ENCODE measurements at places on chromosomes 13 and 19. TPM values are rescaled to one million over a fixed set of nuclear protein-coding genes. Genes with fewer than 3 reads are reported as not detected.

DNA sequence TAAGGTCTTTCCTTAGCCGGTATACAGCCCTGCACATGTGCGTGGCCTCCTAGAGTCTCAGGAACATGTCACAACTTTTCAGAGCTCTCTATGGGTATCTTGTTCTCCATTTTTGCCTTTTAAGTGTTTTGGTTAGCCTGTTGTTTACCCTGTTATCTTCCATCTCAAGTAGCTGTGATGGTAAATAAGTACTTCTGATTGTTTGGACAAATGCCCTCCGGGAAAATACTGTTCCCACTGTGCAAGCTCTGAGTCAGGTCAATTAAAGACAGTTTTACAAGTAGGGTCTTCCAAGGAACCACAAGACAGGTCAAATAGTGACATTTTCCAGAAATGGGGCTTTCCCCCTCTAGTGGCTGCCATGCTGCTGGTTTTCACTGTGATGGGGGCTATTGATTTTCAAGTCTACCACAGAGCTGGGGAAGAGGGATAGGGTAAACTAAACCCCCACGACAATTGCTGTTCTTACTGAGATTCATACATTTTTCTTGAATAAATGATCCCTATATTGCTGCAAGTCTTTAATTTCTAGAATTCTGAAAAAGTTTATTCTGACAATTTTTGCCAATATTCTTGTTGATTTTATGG is 109.5 kb downstream of the TM9SF2 start:
- no peak for DNase-seq

- DNase-seq = peak; percentile 49
Measured at GRCh38 chr13:108895220-108895704, 265.9 kb downstream of the MYO16 start.

DNA sequence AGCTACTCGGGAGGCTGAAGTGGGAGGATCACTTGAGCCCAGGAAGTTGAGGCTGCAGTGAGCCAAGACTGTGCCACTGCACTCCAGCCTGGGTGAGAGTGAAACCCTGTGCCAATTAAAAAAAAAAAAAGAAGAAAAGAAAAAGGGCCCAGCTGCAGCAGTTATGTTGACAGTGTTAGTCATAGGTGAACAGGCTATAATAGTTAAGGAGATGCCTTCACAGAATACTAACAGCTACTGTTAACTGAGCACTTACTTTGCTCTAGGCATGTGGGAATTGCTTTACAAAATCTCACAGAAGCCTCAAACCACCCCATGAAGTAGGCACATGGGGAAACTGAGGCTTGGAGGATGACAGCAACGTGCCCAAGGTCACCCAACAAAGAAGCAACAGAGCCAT is 3.9 kb downstream of the FBXO17 start:
- DNase-seq = no peak

Gene CGB1
- total RNA-seq = not detected

DNA sequence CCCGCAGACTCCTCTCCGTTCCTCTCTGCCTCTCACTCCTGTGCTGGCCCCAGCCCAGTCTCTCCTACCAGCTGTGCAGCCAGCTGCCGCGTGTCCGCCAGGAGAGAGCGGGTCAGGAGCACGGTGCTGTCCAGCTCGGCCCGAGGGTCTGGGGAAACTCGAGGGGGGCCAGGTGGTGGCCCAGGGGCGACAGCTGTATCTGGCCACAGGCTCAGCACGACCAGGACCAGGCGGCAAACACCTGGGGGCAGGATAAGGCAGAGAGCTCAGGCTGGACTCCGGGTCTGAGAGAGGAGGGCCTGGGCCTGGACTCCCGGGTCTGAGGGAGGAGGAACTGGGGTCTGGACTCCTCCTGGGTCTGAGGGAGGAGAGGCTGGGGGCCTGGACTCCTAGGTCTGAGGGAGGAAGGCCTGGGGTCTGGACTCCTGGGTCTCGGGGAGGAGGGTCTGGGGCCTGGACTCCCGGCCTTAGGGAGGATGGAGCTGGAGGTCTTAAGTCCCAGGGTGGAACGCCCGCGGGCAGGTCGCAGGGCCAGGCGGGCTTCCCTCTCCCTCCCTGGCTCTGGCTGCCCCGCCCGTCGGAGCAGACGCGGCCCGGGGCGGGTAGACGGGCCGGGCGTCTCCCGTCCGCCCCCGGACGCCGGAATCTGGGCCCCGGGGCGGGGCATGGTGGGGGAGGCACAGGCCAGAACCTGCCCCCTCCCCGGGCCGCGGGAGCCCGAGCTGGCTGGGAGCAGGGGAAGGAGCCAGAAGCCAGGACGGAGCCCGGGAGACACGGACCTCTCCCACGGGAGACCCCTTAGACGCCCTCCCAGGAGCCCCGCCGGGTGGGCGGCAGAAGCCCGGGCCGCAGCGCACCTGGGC is 1.3 kb downstream of the IL11 start:
- no peak for DNase-seq

Gene PTPRH
- 0.13 TPM for total RNA-seq

Gene CYP4F3
- not detected for total RNA-seq

GRCh38 chr19:12665671-12666264 is 774 bp downstream of the MAN2B1 start:
- no peak for DNase-seq

GRCh38 chr13:95226932-95227695 is 74.1 kb downstream of the ABCC4 start:
- DNase-seq = no peak

- DNase-seq = no peak
Measured at GRCh38 chr19:48533770-48534169, 18.2 kb upstream of the SULT2B1 start.

- DNase-seq = no peak
Measured at GRCh38 chr13:110319397-110319773, 12.3 kb downstream of the COL4A2 start.

- DNase-seq = no peak
Measured at GRCh38 chr19:40705950-40706619, 10.6 kb downstream of the COQ8B start.

GRCh38 chr13:72168126-72168855 is 301.3 kb upstream of the DACH1 start:
- DNase-seq = no peak

Gene SPACA4
- not detected for total RNA-seq

DNA sequence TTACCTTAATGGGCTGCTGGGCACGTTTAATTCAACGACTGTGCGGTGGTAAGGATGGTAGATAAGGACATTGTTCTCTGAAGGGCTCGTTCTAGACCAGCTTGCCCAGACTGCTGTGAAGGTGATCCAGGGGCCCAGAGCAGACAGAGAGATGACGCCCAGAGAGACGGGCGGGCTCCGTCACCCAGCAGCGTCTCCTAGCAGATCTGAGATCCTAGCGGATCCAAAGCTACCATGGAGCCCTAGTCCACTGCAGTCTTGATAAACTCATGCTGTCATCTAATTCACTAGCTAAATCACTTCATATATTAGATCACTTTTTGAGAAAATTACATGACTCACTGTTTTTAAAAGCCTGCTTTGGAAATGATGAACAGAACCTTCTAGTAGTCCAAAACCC is 21.5 kb downstream of the COL4A2 start:
- no peak for DNase-seq

Gene PRSS57
- not detected for total RNA-seq

DNA sequence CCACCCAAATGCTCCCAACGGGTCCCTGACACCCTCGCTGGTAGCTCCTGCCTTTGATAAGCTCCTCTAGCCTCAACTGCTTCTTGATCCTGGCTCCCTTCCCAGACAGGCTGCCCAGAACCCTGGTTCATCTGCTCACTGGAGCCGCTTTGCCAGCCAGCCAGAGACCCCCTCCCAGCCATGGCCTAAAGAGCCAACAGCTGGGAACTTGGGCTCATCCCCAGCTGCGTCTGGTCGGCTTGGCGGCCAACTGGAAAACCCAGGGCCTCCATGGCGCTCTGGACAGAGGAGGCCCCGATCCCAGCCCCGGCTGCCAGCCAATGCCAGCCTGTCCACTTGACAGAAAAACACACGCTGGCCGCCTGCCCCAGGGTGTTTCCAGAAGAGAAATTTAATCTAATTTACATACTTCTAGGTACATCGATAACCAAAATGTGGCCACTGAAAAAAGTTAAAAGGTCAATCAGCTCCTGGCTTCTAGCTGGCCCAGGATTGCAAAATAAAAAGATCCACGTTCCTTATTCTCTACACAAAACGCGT is 3.0 kb upstream of the AKAP8L start:
- DNase-seq = no peak

- DNase-seq = peak; percentile 32
Measured at GRCh38 chr13:27797228-27797624, 4.9 kb downstream of the GSX1 start.

- no peak for DNase-seq
Measured at GRCh38 chr19:40389404-40390083, 437 bp downstream of the HIPK4 start.

GRCh38 chr19:290372-291005 is 714 bp downstream of the PLPP2 start:
- no peak for DNase-seq

DNA sequence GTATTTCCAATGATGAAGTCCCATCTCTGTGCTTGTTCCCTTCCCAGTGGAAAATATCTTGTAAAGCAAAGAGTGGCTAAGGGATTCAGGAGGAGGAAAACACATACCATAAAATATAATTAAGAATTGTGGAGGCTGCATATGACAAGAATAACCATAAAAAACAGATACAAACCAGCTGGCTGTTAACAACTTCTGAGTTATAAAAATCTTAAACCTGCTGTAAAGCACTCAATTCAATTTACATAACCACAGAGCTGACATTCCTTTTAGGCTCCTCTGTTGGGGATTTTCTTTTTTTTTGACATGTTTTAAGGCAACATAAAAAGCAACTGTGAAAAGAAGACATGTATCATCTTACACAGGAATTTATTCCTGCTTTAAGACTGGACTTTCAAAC is 207.6 kb downstream of the DACH1 start:
- no peak for DNase-seq

DNA sequence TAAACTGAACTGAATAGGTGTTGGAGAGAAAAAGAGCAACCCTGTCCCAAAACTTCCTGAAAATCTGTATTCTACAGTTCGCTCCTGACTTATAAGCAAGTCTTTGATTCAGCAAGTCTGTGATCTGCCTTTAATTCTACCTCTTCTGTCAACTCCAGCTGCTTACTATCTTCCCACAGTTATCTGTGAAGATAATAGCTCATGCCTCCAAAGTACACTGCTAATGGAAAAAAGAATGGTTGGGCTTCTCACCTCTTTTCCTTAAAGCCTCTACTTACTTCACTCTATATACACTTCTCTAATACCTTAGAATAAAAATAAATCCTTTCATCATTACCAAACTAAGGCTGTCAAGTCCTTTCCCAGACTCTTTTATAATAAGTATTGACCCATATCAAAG is 391.5 kb upstream of the MIR17HG start:
- no peak for DNase-seq

DNA sequence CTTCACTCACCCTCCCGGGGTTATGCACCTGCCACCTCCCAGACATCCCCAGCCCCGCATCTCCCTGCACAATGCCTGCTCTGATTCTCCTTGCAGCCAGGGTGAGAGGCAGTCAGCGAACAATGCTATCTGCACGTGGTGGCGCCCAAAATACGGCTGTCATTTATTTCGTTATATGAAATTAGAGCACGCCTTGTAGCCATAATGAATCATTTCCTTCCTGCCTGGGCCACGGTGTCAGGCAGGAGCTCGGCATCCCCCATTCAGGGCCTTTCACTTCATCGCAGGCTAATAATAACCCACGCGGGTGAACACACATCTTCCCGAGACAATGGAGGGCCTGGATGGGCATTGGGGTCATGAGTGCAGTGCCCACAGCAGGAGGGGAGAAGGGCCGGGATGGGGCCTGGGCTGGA is 143.8 kb upstream of the ZNF507 start:
- peak; percentile 43 for DNase-seq

Gene EPS8L1
- total RNA-seq = 5.7 TPM

- no peak for DNase-seq
Measured at GRCh38 chr19:10760273-10760944, 42.5 kb downstream of the DNM2 start.

GRCh38 chr19:30360376-30361106 is 11.6 kb upstream of the ZNF536 start:
- DNase-seq = peak; percentile 7

Gene ZNF154
- total RNA-seq = 0.13 TPM

DNA sequence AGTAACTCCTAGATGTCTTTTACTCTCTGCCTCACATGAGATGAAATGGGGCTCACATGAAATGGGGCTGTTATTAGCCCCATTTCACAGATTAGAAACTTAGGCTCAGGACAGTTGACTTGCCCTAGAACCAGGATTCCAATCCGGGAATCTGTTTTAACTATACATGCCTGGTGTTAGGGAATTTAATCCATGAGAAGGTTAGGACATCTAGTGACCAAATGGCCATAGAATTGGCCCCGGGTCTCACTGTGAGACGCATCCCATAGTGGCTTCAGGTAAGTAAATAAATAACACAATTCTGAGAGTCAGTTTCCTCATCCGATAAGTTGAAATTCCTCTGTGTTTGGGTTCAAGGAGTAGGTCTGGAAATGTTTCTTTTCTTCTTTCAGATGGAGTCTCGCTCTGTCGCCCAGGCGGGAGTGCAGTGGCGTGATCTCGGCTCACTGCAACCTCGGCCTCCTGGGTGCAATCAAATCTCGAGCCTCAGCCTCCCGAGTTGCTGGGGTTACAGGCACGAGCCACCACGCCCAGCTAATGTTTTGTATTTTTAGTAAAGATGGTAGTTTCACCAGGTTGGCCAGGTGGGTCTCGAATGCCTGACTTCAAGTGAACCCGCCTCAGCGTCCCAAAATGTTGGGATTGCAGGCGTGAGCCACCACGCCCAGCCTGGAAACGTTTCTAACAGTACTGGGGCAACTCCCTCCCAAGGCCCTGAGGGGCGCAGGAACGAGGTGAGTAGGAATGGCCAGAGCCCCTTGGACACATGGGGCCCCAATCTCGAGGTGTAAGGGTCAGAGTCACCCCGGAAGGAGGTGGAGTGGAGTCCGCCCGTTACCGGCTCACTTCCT is 1.2 kb upstream of the ZNF574 start:
- no peak for DNase-seq

- no peak for DNase-seq
Measured at GRCh38 chr19:40144151-40144550, 47.1 kb upstream of the MAP3K10 start.

Gene AKAP8
- 13.9 TPM for total RNA-seq

DNA sequence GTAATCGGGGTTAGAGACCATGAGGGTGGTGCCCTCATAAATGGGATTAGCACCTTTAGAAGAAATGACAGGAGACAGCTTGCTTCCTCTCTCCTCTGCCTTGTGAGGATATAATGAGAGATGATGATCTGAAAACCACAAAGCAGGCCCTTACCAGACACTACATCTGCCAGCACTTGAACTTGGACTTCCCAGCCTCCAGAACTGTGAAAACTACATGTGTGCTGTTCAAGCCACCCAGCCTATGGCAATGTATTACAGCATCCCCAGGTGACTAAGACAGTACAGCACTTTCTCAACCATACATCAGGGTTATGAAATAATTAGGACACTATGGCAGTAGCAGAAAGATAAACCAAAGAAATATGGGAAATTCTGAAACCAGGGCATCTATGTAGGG is 7.4 kb downstream of the ZNF564 start:
- no peak for DNase-seq

Gene ALKBH7
- total RNA-seq = 20.5 TPM
